CD4-positive, alpha-beta T cell treated with Interleukin-21 for 1 hour (primary cell): ENCODE measurements at places on chromosomes 13 and 19.

DNA sequence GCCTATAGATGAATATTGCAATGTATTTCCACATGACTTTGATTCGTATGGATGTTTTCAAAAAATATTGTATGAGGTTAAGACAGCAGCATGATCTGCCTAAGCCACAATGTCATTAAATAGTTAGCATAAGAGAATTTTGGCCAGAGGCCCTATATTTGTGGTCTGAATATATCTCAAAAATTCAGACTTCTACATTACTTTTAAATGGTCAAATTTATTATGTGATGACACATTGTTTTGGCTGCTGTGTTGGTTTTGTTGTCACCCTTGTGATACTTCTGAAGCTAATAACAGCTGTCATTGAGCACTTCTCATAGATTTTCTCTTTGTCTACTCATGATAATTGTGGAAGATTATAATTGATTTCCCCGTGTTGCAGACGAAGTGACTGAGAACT lies 288.2 kb downstream of the MYO16 start:
- no peak for DNase-seq

DNA sequence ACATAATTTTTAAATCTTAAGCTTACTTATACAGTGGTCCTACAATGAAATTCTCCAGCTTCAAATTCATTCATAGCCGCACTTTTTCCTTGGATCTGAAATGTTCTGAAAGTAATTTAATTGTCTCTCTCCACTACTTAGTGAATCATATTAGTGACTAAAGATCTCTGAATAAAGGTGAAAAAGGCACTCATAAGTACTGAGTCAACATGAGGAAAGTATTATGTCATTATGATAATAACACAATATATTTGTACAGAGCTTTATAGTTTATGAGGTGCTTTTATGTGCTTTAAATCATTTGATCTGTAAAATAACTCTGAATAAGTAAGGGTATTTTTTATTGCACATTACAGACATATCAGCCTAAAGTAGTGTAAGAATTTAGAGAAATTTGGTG lies 628.2 kb upstream of the SLITRK5 start:
- no peak for DNase-seq

DNA sequence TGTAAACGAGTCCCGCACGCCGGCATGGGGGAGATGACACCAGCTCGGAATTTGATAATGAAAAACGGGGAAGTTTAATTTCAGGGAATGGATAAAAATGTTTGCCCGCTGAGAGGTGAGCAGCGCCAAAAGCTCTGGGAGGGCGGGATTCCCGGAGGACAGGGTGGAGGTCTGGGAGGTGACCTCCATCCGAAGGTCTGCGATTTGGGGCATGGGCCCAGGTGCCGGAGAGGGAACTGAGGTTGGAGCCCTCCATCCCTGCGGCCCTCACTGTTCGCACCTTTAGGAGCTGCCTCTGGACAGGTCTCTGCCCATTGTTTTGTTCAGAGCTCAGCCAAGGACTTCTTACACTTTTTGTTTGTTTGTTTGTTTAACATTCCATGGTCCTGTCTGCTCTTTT lies 129.8 kb downstream of the URI1 start:
- DNase-seq, result no peak

GRCh38 chr19:57887195-57887941 lies 1.5 kb downstream of the ZNF814 start:
- no peak for DNase-seq

DNA sequence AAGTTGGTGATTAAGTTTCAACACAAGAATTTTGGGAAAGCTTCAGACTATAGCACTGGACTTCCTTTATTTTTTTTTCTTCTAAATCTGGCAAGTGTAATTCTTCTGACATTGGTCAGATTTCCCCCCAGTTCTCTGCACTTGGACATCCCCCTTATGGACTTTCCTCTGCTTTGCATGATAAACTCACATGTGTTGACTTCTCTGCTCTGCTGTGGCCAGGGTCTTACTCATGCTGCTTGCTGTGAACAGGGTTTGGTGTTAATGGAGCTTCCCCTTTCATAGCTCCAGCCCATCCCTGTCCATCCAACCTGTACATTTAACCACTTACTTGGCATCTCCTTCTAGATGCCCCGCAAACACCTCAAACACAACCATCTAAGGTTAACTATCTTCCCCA lies 70.5 kb upstream of the SPATA13 start:
- DNase-seq, result no peak

DNA sequence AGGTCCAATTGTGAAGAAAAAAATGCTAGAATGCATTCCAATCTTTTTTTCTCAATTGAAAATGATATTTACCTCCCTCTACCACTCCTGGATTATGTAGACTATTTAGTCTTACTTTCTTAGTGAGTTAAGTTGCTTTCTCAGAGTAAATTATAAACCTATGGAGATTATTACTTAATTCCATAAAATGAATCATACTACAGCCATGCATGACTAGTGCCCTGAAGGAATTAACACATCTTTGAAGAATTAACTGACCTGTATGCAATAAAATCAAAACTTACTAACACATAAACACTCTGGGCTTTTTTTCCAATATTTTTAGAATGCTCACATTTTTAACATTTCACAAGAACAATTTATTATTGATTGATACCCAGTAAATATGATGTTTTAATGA lies 379.4 kb upstream of the DACH1 start:
- DNase-seq, result no peak

- no peak for DNase-seq
Observed at GRCh38 chr13:45925151-45925550, 73.6 kb upstream of the SIAH3 start.

- no peak for DNase-seq
Observed at GRCh38 chr13:46389457-46390451, 2.7 kb upstream of the RUBCNL start.

- DNase-seq, result no peak
Observed at GRCh38 chr19:48807590-48808308, 3.1 kb downstream of the BCAT2 start.

GRCh38 chr13:27919934-27920676 lies at the start of gene PDX1:
PDX1 (plus strand) TSS chr13:27920000; CDS start chr13:27920139, 139 bp downstream.
- DNase-seq, result no peak

GRCh38 chr19:38564981-38565690 lies 52.6 kb downstream of the MAP4K1 start:
- DNase-seq, result peak; percentile 30

DNA sequence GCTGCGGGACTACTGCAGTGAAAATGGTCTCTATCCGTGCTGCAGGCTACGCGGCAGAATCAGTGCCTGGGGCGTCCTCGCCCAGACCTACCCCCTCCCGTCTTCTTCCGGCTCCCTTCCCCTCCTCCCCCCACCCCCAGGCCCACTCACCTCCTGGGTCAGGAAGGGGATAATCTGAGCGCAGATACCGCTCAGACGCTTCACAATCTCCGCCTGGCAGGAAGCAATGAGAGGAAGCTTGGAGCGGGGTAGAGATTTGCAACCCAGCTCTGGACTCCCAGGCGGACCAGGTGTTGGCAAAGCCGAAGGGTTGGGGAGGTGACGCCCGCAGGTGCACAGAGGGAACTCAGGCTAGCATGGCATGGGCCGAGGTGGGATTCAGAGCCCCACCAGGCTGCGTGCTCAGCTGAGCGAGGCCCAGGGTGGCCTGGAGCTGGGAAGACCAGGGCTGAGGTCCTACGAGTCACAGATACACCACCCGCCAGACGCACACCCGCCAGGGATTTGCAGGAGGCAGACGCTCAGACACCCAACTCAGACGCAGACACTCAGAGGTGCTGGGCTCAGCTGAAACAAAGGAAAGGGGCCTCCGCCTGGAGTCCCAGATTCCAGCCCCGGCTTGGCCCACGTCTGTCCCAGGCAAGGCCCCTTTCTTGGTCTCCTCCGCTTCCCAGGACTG lies 4.1 kb downstream of the TLE2 start:
- DNase-seq, result no peak

- no peak for DNase-seq
Observed at GRCh38 chr13:85816413-85816812, 17.2 kb upstream of the SLITRK6 start.

DNA sequence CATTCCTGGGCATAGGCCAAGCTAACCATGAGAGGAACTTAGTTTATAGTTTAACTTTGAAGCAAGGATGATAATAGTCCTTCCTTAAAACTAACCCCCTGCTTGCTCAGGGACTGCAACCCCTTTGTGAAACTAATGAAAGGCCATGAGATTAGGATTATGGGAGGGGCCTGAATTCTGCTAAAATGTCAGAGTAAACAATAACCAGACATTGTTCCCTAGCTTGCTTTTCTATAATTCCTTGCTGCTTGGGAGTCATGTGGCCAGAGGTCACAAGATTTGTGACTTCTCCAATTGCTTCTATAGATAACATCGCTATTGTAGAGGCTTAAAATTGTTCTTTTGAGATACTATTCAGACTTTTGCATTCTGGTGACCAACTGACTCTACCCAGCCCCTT lies 634.0 kb downstream of the TBC1D4 start:
- DNase-seq, result no peak

GRCh38 chr13:75704927-75705288 lies 68.8 kb downstream of the LMO7 start:
- DNase-seq, result no peak

DNA sequence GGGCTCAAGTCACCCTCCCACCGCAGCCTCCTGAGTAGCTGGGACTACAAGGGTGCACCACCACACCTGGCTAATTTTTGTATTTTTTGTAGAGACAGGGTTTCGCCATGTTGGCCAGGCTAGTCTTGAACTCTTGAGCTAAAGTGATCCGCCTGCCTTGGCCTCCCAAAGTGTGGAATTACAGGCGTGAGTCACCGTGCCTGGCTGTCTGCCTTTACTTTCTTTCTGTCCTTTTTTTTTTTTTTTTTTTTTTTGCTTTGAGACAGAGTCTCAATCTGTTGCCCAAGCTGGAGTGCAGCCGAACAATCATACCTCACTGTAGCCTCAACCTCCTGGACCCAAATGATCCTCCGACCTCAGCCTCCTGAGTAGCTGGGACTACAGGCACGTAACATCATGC lies 25.0 kb upstream of the OR1M1 start:
- no peak for DNase-seq

DNA sequence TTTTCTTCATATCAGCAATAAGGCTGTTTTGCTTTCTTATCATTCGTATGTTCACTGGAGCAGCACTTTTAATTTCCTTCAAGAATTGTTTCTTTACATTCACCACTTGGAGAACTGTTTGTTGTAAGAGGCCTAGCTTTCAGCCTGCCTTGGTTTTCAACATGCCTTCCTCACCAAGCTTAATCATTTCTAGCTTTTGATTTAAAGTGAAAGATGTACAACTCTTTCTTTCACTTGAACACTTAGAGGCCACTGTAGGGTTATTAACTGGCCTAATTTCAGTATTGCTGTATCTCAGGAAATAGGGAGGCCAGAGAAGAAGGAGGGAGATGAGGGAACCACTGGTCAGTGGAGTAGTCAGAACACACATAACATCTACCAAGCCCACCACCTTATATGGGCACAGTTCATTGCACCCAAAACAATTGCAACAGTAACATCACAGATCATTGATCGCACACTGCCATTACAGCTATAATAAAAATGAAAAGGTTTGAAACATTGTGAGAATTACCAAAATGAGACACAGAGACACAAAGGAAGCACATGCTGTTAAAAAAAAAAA lies 181.4 kb upstream of the TUBA3C start:
- no peak for DNase-seq

DNA sequence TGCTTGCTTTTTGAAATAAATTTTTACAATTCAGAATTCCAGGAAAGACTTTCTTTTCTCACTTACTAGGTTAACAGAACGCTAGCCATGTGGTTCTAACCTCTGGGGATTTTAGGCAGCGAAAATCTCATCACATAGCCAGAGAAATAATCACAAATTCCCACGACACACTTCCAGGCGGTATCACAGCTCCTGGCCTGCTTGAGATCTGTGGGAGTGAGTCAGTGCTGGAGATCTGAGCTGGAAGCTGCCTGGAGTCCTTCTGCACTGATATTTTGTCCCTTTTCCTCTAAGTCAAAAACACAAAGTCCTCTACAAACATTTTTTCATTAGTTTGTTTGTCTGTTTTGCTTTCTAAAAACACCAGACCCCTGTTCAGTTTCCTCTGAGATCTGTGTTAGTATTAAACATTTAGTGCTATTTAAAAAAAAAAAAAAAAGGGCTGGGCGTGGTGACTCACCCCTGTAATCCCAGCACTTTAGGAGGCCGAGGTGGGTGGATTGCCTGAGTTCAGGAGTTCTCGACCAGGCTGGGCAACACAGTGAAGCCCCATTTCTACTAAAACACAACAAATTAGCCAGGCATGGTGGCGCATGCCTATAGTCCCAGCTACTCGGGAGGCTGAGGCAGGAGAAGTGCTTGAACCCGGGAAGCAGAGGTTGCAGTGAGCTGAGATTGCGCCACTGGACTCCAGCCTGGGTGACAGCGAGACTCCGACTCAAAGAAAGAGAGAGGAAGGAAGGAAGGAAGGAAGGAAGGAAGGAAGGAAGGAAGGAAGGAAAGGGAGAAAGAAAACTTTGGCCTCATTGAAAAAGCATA lies 12.2 kb upstream of the UBE2L5 start:
- no peak for DNase-seq

GRCh38 chr13:113937073-113937472 lies 36.8 kb downstream of the C13orf46 start:
- DNase-seq, result no peak

GRCh38 chr13:44918326-44919103 lies 70.8 kb downstream of the NUFIP1 start:
- peak; percentile 88 for DNase-seq

DNA sequence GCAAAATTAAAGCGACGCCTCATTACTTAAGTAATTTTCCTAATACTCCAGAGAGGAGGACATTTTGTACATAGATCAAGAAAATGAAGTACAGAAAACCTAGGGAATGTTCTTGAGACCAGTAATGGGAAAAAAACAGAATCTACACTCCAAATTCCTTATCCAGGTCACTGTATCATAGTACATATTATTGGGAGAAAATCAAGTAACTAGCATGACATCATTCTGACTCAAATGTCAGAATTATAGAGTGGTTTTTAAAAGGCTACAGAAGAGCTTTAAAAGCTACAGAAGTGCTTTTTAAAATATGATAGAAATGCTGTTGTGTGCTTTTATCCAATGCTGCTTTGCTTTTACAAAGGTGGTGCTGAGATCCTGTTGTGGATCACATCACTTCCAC lies 86.3 kb upstream of the SLC15A1 start:
- no peak for DNase-seq

- no peak for DNase-seq
Observed at GRCh38 chr13:74084375-74084935, 49.7 kb downstream of the KLF12 start.

GRCh38 chr13:26653310-26653709 lies 95.8 kb downstream of the WASF3 start:
- no peak for DNase-seq

DNA sequence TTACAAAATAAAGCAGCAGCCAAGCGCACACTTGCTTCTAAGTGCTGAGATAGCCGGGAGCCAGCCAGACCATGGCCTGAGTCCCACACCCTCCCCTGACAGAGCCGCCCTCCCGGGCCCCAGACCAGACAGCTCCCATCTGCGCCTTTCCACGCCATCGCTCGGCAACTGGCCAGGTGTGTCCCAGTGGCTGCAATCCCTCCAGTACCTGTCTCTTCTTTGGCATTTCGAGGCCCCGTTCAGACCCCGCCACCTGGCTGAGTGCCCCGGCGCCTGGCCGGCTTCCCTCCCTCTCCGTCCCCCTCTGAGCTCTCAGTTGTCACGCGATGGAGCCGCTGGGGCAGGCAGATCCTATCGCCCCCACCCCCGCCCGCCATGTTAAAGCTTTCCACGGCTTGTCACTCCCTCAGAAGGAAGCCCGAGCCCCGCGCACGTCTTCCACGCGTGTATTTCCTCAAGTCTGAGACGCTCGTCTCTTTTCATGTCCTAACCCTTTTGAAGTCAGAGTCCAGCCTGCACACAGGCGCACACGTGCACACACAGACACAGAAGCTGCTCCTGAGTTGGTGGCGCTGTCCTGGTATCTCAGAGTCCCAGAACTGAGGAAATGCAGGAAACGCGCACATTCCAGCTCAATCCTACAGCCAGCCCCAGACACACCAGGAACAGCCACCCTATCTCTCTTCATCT lies 7.9 kb downstream of the MLLT1 start:
- DNase-seq, result no peak
